ENCODE measurements at places on chromosomes 4 and X.

- DNase-seq: no peak
These were observed 137.1 kb downstream of the MID1 start for GRCh38 chrX:10483191-10483831.

GRCh38 chr4:7074426-7074825 is 6.6 kb upstream of the GRPEL1 start:
- DNase-seq: no peak

- no peak for DNase-seq
These were observed 228.1 kb upstream of the PPARGC1A start for GRCh38 chr4:24117975-24118374.

DNA sequence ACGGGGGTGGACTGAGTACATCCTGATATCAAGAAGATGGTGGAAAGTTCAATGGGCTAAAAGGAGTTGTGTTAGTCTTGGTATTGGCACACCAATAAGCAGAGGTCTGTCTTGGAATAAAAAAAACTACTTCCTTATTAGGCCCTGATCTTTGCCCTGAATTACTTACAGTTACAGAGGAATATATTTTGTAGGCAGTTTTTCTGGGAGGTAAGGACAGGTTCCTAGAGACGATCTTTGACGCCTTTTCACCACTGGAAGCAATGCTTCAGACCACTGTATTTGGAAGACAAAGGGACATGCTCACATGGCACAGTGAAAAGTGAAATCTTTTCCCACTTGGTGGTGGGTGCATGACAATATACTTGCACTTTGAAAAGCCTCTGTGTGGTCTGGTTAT is 618 bp upstream of the XK start:
- DNase-seq: no peak

DNA sequence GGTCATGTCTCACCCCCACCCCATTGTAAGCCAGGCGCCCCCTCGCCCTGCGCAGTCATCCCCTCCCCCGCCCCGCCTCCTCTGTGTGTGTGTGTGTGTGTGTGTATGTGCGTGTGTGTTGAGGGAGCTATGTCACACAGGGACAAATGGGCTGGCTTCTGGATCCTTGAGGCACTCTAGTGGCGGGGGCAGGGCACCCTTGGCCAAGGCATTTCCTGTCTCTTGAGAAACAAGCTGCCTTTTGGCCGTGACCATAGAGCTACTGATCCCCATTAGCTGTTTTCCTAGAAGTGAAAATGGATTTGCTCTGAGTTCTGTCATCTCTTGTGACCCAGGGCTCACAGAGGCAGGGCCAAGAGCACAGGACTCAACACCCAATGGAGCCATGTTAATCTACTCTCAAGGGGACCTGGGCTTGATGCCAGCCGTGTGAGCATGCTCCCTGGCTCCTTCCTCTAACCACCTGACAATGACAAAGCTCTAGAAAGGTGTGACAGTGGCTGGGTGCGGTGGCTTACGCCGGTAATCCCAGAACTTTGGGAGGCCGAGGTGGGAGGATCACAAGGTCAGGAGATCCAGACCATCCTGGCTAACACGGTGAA is 162.5 kb upstream of the BCOR start:
- DNase-seq: no peak

GRCh38 chr4:66633477-66633876 is 911.8 kb downstream of the CENPC start:
- DNase-seq: no peak

- no peak for DNase-seq
These were observed 418.9 kb downstream of the CCSER1 start for GRCh38 chr4:90546114-90546513.

GRCh38 chr4:15754323-15754722 is 23.8 kb upstream of the CD38 start:
- DNase-seq: no peak

- DNase-seq: no peak
These were observed 42.9 kb downstream of the NDST3 start for GRCh38 chr4:118076958-118077766.

- DNase-seq: no peak
These were observed 88.0 kb downstream of the IRF2 start for GRCh38 chr4:184386271-184386781.

- no peak for DNase-seq
These were observed 9.9 kb upstream of the GABRE start for GRCh38 chrX:151984328-151984727.

DNA sequence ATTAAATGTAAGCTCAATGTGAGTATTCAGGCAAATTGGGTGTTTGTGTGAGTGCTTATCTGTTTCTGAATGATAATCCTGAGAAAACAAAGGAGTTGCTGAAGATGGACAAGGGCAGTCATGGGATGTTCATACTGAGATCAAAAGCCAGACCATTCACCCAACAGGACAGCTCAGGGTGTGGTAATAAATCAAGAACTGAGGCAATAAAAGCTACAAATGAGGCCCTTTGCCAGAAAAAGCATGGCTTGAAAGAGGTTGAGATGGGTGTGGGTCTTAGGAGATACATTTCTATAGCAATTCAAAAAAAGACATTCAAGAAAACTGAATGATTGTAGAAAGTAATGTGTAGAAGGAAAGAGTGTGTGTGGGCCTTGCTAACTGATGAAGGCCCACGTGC is 425.8 kb upstream of the BOD1L1 start:
- DNase-seq: no peak

- no peak for DNase-seq
These were observed 18.8 kb downstream of the C4orf46 start for GRCh38 chr4:158652920-158653319.

DNA sequence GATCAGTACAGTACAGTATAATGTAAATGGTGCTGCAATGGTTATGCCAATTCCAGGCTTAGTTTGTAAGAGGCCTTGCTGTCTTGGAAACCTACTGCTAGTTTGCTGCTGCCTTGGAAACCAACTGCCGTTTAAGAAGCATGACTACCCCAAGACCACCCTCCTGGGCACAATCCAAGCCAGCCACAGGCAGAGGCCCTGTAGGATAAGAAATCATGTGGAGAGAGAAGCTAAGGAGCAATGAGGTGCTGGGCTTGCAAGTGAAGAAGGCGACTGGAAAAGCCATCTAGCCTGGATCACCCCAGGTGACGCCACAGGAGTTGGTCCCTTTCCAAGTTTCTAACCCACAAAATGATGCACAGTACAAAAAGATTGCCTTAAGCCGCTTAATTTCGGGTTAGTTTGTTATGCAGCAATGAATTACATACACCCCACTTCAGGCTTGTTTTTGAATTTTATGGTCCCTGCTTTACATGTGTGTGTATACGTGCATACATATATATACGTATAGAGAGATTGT is 16.9 kb downstream of the ZFP42 start:
- DNase-seq: no peak

GRCh38 chr4:23144707-23145106 is 452.0 kb downstream of the GBA3 start:
- DNase-seq: no peak

GRCh38 chrX:65635822-65636221 is 31.6 kb upstream of the MSN start:
- DNase-seq: no peak

- DNase-seq: no peak
These were observed 89.4 kb downstream of the AMMECR1 start for GRCh38 chrX:110228453-110228852.

- DNase-seq: no peak
These were observed 33.7 kb downstream of the SH3RF1 start for GRCh38 chr4:169236873-169237626.

DNA sequence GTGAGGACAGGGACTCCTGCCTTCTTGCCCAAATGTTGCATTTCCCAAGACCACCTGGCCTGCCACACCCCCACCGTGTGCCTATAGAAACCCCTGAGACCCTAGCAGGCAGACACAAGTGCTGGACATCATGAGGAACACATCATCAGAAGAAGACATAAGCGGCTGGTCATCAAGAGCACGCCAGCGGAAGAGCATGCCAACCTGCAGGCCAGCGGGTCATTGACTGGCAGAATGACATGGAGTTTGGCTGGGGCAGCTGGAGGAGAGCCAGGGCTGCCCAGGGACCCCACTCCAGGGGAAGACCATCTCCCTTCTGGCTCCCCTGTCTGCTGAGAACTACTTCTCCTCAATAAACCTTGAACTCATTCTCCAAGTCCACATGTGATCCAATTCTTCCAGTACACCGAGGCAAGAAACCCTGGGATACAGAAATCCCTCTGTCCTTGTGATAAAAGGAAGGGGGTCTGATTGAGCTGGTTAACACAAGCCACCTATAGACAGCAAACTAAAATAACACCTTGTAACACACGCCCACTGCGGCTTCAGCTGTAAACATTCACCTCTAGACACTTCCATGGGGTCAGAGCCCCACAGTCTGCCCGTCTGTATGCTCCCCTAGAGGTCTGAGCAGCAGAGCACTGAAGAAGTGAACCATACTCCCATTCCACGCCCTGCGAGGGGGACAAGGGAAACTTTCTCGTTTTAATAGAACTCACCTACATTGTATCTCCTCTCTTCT is 164.8 kb upstream of the EMCN start:
- no peak for DNase-seq

DNA sequence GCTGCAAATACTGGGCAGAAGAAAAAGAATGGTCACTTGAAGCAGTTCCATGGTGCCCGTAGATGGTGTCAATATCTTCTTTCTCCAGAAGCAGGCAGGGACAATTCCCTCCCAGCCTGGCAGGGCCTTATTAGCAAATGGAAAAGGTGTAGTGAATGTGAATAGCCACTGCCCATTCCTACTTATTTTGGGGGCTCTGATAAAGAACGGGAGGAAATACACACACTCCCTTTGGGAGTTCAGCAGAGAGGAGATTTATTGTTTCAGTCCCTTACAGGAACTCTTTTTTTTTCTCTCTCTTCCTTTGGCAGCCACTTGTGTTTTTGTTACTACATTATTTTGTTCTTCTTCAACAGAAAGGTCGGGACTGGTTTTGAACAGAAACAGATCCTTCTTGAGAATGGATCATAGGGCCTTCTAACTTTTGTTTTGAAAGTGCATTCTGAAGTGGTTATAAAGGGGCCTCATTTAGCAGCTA is at the start of gene EMCN:
Gene EMCN (minus strand): TSS at position 159 of the 478 bp plus-strand sequence. CDS start 108 bp downstream, at position 51.
- DNase-seq: no peak

GRCh38 chr4:174847801-174848427 is 18.9 kb upstream of the GLRA3 start:
- DNase-seq: no peak

- no peak for DNase-seq
These were observed 21.9 kb upstream of the PACRGL start for GRCh38 chr4:20678400-20678799.

GRCh38 chr4:149765630-149766029 is 50.0 kb downstream of the IQCM start:
- no peak for DNase-seq

DNA sequence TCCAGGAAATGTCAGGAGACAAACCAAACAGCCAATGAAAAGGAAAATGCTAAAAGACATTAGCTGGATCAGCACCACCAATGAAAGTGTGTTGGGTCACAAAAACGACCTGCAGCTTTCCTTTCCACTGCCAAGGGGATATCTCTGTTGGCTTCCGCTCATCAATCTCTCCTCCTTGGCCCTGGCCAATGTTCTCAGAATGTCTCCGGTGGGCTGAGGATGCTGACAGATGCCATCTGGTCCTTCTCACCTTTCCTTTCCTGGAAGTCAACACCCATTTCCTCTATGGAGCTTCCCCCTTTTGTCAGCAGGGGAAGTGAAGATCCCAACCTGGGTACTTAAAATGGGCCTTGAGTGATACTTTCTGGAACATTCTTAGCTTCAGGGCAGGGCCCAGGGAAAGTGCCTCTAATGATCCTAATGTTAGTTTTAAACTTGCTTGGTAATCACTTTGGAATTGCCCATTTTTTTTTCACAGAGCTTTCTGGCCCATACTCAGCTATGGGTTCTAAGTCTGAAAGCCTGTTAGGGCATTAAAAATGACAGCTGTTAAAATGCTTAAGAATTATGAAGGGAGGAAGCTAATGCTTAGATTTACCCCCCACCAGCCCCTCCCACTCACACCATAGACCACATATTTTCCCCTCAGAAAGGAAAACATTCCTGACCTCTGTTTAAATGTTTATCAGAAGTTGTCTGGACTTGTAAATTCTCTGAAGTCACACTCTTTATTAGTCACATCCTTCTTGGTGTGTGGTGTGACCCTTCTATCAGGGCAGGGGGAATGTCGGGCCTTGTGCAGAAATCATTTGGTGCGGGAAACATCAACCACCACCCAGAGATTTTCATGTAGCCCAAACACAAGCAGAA is 29.2 kb downstream of the IGFBP7 start:
- DNase-seq: no peak
